ENCODE measurements at places on chromosomes 2 and 18.

DNA sequence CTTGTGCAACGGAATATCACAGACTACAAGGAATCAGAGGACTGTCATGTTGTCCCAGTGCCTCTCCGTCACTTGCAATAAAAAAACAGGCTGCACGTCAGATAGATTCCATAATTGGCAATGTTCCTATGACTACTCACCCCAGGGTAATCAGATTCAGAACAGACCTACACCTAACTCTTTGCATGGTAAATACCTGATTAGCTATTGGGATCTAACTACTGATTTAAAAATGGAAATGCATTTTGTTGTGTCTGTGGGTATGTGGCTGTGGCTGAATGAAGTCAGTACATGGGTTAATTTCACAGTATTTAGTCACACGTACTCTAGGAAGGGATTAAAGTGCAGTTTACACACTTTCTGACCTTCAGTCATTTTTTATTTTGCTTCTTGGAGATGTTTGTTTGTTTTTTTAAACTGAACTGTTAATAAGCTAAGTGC is 91.7 kb downstream of the SCN3A start:
- DNase-seq = no peak

DNA sequence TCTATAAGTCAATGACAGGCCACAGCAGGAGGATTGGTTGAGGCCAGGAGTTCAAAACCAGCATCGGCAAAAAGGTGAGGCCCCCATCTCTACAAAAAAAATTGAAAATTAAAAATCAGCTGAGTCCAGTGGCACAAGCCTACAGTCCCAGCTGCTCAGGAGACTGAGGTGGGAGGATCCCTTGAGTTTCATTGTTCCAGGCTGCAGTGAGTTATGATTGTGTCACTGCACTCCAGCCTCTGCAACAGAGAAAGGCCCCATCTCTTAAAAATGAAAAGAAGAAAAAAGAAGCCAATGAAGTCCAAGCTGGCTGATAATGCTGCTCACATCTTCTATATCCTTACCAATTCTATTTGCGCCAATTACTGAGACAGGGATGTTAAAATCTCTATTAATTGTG is 39.1 kb downstream of the MRPS5 start:
- no peak for DNase-seq

- DNase-seq = no peak
These were observed 6.1 kb downstream of the ZFP36L2 start for GRCh38 chr2:43220229-43220751.

DNA sequence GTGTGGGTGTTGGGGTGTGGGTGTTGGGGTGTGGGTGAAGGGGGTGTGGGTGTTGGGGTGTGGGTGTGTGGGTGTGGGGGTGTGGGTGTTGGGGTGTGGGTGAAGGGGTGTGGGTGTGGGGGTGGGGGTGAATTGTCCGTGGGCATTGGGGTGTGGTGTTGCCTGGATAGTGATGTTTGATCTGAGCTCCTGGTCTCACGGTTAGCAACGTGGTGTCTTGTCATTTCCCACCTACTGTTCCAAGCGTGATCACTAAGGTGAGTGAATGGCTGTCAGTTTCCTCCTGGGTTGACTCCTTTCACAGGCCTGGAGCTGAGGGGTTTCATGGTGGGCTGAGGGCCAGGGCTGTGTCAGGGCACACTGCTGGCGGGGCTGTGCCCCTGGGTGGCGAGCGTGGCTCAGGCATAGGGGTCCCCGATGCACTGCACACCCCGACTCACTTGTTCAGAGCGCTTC is 27.2 kb downstream of the RTP5 start:
- DNase-seq = no peak

GRCh38 chr2:154446324-154446723 is 252.2 kb upstream of the KCNJ3 start:
- no peak for DNase-seq

- no peak for DNase-seq
These were observed 33.0 kb upstream of the SNED1 start for GRCh38 chr2:240965296-240965904.

DNA sequence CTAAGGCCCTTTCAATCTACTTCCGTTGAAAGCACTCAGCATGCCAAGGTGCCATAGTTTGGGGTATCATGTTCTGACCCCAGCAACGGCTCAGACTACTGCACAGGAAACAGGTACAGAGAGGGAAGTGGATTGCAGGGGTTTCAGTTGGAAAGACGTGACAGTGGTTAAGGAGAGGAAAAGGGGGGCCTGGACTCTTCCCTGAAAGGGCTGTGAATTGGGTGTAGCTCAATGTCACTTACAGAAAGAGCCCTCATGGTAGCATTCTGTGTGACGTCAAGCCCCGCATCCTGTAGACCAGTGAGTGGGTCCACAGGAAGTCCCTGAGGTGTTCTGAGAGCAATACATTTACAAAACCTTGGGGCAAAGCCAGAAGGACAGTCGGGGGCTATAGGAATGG is 121.5 kb upstream of the GYPC start:
- DNase-seq = no peak

GRCh38 chr2:203341741-203342310 is 13.6 kb downstream of the ABI2 start:
- no peak for DNase-seq

DNA sequence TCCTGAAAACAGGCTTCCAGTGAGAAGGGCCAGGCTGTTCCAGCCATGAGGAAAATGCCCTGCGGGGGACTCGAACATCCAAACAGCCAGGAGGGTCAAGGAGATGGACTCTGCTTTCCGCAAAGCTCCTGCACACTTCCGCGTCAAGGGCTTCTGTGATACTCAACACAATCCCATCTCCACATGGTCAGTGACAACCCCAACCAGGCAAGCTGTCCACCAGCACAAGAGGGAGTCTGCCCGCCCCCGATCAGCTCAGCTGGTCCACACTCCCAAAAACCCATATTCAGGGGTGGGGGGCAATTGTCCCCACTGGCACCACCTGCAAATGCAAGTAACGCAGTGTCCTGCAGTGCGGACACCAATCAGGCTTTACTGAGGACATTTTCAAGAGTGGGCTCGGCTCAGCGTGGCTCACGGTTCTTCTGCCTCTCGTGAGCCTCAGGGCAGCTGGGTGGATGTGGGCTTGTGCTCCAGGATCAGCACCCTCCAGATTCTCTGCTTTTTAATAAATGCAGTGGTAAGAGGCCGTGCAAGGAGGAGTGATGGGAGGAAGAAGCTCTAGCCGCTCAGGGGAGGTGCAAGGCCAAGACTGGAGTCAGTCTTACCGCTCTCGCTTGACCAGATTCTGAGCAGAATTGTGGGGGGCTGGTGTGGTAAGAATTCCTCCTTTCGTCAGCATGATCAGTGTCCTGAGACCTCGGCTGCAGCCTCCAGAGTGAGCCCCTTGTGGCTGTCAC is 19.5 kb upstream of the CIDEA start:
- no peak for DNase-seq

- no peak for DNase-seq
These were observed 716.7 kb upstream of the GCFC2 start for GRCh38 chr2:76427452-76427851.

GRCh38 chr2:11568436-11568835 is 34.6 kb downstream of the GREB1 start:
- DNase-seq = no peak

DNA sequence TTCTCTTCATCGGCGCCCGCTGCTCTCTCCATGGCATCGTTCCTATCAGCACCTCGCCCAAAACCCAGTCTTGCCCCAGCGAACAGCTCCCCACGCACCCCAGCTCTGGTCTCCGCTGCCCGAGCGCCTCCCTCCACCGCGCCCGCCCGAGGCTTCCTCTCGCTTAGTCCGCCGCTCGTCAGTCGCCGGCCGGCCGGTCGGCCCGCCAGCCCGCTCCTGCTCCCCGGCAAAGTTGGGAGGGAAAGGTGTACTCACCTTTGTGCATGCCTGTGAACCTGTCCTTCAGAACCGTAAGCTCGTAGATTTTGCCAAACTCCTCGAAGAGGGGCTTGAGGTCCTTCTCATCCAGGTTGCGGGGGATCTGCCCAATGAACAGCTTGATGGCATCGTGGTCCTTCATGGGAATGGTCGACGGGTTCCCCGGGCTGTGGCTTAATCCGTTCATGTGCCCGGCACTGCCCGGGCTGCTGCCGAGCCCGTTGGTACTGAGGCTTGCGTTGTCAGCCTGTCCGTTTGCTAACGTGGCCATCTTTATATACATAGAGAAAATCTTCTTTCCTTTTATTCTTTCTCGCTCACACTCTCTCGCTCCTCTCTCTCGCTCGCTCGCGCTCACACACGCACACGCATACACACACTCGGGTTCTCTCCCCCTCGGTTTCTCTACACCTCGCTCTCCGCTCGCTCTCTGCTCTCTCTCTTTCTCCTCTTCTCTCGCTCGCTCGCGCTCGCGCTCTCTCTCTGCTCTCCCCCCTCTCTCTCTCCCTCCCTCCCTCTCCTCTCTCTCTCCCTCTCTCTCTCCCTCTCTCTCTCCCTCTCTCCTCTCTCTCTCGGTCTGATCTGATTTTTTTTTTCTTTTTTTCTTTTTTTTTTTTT is at the start of gene CELF4:
TSS of gene CELF4 (minus strand) at position 698 of the 876 bp plus-strand sequence.
- DNase-seq = no peak

DNA sequence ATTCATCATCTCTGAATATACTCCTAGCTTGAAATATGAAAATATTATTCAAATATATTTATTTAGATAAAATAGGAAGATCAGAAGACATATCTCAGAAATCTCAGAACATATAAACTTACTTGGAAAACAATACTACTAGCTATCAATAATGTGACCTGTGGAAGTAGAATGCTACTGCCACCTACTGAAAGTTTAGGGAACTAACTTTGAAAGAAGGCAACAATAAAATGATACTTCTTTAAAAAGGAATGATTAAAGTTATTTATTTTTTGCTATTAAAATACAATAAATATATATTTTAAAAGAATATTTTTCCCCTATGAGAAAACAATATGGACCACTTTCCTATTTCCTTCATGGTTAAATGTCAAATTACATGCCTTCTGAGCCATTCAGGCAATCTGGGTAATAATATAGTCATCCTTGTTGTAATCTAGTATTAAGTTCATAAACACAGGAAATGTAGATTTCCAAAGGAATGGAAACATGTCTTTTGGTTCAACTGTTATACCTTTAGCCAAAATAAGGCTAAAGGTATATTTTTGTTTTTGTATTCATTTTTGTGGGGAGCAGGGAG is 26.0 kb downstream of the ACADL start:
- DNase-seq = no peak

DNA sequence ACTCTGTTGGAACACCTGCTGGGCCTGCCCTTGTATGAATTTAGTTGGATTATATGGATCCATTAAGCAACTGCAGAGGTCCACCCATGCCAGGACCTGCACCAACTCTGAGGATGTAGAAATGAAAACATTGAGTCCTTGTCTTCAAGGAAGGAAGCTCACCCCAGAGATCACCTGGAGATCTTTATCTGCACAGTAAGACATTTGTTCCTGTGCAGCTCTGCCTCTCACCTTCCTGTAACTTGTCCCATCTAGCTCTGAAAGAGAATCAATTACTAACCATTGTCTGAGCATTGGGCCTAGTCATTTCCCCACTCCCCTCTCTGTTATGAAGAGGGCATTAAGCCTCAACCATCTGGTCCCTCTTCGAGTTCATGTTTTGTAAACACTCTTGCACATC is 105.2 kb upstream of the YWHAQ start:
- no peak for DNase-seq

DNA sequence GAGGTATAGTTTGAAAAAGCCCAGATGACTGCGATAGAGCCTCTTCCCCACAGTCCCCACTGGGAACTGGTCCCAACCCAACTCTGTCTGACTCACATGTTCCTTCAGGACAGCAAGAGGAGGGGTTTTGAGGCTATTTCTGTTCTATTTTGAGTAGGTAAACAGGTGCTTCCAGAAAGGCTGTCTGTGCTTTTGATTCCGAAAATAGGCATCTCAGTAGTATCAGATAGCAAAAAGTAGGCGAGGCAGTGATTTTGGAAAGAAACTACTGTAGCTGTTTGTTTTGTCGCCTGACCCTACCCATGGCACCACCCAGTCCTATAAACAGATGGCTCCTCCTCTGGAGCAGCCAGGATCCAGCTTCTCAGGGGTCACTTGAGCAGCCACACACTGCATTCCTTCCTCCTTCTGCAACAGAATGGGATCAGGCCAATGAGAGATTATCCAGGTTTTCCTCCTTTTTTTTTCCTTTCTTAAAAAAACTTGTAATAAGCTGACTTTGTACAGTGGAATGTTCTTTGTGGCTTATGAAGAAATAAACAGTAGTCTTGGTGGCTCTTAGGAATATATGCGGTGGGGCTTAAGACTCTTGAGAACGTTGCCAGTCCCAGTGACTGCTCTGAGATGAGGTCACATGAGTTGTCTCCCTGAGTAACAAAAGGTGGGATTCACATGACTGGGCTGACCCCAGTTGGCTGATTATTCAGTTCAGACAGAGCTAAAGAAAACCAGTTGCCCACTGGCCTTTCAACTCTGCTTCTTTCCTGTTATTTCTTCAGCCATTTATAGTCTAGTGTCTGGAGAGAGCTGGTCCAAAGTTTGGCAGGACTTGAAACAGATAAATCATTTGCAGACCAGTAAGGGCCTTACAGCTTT is 98.6 kb downstream of the KCNS3 start:
- DNase-seq = no peak

DNA sequence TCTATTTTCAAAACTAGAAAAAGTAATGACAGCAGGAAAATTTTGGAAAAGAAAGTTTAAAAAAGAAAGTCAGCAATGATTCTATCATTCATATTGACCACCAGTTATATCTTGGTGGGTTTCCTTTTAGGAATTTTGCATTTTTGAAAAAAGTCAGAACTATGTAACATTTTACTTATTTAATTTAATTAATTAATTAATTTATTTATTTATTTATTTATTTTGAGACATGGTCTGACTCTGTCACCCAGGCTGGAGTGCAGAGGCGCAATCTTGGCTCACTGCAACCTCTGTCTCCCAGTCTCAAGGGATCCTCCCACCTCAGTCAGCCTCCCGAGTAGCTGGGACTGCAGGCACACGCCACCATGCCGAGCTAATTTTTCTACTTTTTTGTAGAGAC is 149.9 kb upstream of the ACAA2 start:
- no peak for DNase-seq

DNA sequence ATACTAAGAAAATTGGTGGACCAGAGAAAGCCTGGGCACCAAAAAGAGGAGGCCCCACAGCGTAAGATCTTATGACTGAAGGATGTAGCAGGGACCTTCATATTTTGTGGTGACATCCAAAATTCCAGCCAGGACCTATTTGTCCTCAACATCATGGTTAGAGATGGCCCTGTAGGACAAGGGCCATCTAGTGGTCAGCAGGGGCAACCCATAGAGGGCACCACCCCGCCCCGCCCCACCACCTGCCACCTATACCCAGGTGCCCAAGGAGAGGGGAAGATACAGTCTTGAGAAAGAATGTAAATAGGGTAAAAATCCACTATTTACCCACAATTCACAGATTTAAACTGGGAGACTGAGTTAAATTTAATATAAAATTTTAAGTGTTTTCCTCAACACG is 59.6 kb upstream of the TMEM163 start:
- no peak for DNase-seq

DNA sequence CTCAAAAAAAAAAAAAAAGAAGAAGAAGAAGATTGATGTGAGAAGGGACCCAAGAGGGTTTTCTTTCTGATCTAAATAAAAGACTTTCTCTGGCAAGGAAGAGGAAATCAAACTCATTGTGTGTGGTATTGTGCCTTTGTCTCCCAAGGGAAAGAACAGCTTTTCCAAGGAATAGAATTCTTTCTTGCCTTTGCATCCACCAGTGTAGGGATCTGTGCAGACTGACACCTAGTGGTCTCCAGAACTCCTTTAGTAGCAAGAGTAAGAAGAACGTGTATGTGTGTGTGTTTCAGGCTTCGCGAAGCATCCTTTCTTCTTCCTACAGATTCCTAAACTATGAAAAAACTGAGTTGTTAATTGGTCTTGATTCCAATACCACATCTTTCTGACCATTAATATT is 33.5 kb upstream of the CRIM1 start:
- no peak for DNase-seq

GRCh38 chr2:40480073-40480472 is 28.2 kb upstream of the SLC8A1 start:
- no peak for DNase-seq

GRCh38 chr2:138333677-138334076 is 167.9 kb upstream of the SPOPL start:
- DNase-seq = no peak

Data from stimulated activated CD8-positive, alpha-beta memory T cell treated with anti-CD3 and anti-CD28 coated beads, Interleukin-7, amount 100 ng/mL, for 24 hours (primary cell).